ENCODE measurements at places on chromosomes 11 and 22.
A peak's percentile ranks its signal among the peaks of the same experiment; 100 is the strongest.

DNA sequence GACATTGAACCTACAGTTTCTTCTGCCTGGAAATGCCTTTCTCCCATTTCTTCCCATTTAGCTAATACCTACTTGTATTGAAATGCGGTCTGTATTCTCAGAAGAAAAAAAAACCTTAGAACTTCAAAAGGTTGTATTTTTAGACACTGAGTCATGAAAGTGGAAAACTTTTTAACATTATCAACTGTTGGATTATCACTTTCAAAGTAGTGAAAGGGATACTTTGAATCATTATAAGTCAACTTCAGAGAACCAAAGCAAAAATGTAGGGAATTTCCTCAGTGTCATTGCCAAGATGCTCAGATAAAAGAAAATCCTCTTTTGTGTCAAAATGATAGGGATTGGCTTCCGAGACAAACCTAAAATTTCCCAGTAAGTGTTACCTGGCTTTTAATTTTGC is 6.6 kb downstream of the HOATZ start:
- DNase-seq, result peak; percentile 58

DNA sequence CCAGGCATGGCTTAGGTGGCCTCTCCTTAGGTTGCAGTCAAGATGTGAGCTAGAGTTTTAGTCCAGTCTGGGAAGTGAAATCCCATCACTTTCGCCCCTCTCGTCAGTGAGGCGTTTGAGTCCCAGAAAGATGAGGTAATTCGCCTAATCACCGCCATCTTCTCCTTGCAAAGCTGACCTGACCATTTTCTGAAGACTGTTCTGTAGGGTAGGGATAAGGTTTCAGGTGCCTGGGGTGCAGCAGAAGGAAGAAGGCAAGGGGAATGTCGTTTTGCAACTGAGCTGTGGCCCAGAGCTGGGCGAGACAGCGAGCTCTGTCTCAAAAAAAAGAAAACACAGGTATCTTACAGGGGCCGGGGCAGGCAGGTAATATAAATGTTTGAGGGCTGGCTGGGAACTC is 61.7 kb upstream of the CECR2 start:
- DNase-seq, result no peak

DNA sequence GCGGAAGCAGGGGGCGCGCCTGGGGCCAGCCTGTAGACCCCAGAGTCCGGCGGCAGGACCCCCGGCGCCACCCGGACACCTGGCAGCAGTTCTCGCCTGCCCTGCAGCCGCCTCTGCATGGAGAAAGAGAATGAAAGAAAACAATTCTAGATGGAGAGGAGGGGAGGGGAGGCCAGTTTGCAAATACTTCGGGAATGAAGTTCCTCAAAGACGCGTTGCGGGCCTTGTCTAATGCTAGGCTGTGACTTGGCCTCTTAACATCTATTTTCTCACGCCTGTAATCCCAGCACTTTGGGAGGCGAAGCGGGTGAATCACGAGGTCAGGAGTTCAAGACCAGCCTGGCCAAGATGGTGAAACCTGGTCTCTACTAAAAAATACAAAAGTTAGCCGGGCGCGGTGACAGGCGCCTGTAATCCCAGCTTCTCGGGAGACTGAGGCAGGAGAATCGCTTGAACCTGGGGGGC is 2.1 kb upstream of the BARX2 start:
- DNase-seq, result peak; percentile 14

- peak; percentile 29 for DNase-seq
These were observed 42.2 kb upstream of the CYP2D6 start for GRCh38 chr22:42172773-42173172.

Measured in fibroblast of skin of right biceps (primary cell).